ENCODE measurements at places on chromosomes 16 and 17. TPM values are rescaled to one million over a fixed set of nuclear protein-coding genes. Genes with fewer than 3 reads are reported as not detected.

SLC52A1 gene
- polyA plus RNA-seq: not detected

MYH13 gene
- not detected for polyA plus RNA-seq

- H3K27me3 ChIP-seq: peaks cover 3% of the 10 kb centered on the region
- H3K36me3 ChIP-seq: no peaks in the 10 kb centered on the region
- no peaks in the 10 kb centered on the region for H3K4me1 ChIP-seq
- H3K27ac ChIP-seq: no peak overlapping the region
Observed at GRCh38 chr17:77068915-77069314, 71.9 kb upstream of the SEC14L1 start.

- DNase-seq: no peak
- no peaks in the 10 kb centered on the region for H3K36me3 ChIP-seq
- no peaks in the 10 kb centered on the region for H3K27me3 ChIP-seq
- H3K27ac ChIP-seq: no peak overlapping the region
- no peak overlapping the region for H3K4me3 ChIP-seq
- no peaks in the 10 kb centered on the region for H3K4me1 ChIP-seq
Observed at GRCh38 chr17:15475631-15476354, 8.4 kb upstream of the CDRT4 start.

DNA sequence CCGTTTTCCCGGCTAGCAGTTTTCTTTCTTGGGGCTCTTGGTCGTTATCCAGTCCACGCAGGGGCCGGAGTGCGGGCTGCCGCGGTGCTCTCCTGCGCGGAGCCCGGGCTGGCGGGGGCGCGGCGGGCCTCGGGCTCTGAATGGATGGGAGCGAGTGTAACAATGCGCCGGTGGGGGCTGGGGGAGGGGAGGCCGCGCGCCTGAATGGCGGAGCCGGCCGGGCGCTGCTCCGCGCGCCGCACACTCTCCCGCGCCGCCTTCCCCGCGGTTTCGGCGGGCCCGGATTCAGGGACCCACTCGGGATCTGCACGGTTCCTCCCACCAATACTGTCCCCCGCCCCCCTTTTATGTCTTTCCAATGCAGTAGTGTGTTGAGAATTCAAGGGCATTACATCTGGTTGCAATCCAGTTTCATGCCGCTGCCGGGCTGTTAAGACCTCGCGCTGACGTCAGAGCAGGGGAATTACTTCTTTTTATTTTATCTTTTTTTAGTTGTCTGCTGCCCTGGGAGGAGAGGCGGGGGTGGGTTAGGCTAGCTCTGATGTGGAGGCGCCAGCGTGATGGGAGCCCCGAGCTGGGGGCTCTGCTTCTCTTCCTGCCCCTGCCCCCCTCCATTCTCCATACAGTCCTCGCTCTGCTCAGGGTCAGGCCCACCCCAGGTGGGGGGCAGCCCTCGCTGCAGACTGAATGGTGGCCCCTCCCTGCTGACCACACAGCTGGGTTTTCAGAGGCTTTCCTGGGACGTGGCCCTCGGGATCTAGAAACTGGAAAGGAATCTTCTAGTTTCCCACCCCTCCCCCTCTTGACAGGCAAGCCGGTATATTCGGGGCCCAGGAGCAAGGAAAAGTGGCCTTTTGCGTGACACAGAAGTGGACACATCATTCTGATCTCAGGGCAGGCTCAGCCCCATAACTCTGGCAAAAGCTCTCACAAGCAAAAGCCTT lies 1.8 kb downstream of the RAI1 start:
- peaks cover 37% of the 10 kb centered on the region for H3K4me1 ChIP-seq
- H3K27me3 ChIP-seq: no peaks in the 10 kb centered on the region
- peak overlapping the region; percentile 99 for H3K4me3 ChIP-seq
- DNase-seq: no peak

- peak; percentile 5 for DNase-seq
- H3K4me3 ChIP-seq: no peak overlapping the region
- no peak overlapping the region for H3K27ac ChIP-seq
- no peaks in the 10 kb centered on the region for H3K4me1 ChIP-seq
- H3K27me3 ChIP-seq: no peaks in the 10 kb centered on the region
Observed at GRCh38 chr17:879546-880442, 97.6 kb downstream of the MRM3 start.

DNA sequence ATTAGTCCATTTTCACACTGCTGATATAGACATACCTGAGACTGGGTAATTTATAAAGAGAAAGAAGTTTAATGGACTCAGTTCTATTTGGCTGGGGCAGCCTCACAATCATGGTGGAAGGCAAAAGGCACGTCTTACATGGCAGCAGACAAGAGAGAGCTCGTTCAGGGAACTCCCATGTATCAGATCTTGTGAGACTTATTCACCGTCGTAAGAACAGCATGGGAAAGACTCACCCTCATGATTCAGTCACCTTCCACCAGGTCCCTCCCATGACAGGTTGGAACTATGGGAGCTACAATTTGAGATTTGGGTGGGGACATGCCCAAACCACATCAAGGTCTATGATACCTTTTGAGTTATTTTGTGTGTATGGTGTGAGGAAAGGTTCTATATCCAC lies 66.9 kb downstream of the METRNL start:
- H3K27me3 ChIP-seq: peaks cover 2% of the 10 kb centered on the region
- H3K4me1 ChIP-seq: no peaks in the 10 kb centered on the region
- H3K36me3 ChIP-seq: no peaks in the 10 kb centered on the region
- no peak overlapping the region for H3K27ac ChIP-seq
- no peak for DNase-seq

AATK gene
- not detected for polyA plus RNA-seq

CHCT1 gene
- polyA plus RNA-seq: not detected

KIFC3 gene
- polyA plus RNA-seq: 0.56 TPM

DNA sequence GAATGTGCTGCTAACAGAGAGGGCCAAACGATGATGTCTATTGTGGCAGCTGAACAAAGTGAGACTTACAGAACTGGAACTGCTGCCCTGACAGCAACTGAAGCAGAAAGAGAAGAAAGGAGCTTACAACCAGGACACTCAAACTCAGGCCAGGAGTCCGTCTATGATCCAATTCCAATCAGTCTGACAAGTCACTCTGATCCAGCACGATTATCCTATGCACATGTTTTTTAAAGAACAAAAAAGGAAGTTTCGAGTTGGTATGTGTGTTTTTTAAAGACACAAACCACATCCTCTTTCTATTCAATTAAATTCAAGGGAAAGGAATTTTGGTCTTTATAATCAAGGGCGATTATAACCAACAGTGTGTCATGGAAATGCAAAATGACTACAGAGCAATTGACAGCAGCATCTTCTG lies 42.4 kb upstream of the MTMR4 start:
- H3K36me3 ChIP-seq: no peaks in the 10 kb centered on the region
- peaks cover 6% of the 10 kb centered on the region for H3K4me1 ChIP-seq
- H3K4me3 ChIP-seq: no peak overlapping the region
- no peak for DNase-seq

DNA sequence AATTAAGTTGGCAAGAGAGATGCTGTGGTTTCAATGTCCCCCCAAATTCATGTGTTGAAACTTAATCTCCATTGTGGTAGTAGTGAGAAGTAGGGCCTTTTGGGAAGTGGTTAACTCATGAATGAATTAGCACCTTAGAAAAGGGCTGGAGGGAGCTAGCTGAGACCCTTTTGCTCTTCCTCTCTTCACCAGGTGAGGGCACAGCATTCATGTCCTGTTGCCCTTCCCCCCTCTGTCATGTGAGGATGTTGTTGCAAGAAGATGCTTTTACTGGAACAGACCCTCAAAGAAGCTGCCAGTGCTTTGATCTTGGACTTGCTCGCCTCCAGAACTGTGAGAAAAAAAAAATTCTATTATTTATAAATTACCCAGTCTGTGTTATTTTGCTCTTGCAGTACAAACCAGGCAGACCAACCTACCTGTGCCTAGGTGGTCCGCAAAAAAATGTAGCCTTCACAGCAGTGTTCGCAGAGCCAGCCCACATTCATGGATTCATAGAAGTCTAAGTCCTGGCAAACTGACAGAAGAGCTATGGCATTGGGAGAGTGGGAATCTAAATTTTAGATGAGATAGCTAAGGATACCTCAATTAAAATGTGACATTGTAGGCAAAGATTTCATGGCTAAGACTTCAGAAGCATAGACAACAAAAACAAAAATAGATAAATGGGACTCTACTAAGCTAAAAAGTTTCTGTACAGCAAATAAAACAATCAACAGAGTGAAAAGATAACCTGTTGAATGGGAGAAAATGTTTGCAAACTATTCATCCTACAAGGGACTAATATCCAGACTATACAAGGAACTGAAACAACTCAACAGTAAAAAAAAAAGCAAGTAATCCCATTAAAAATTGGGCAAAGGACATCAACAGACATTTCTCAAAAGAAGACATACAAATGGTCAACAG lies 32.0 kb upstream of the ABCA5 start:
- H3K4me1 ChIP-seq: no peaks in the 10 kb centered on the region
- no peaks in the 10 kb centered on the region for H3K36me3 ChIP-seq
- DNase-seq: peak; percentile 4
- H3K27me3 ChIP-seq: no peaks in the 10 kb centered on the region
- no peak overlapping the region for H3K27ac ChIP-seq

ABCA6 gene
- polyA plus RNA-seq: 7.0 TPM

NLRC3 gene
- 6.1 TPM for polyA plus RNA-seq

CLEC3A gene
- polyA plus RNA-seq: not detected

CDH5 gene
- not detected for polyA plus RNA-seq

- no peaks in the 10 kb centered on the region for H3K4me1 ChIP-seq
- H3K36me3 ChIP-seq: no peaks in the 10 kb centered on the region
- DNase-seq: no peak
- H3K27ac ChIP-seq: no peak overlapping the region
Observed at GRCh38 chr17:12686486-12686885, 20.8 kb downstream of the MYOCD start.

CCL2 gene
- polyA plus RNA-seq: not detected

DNA sequence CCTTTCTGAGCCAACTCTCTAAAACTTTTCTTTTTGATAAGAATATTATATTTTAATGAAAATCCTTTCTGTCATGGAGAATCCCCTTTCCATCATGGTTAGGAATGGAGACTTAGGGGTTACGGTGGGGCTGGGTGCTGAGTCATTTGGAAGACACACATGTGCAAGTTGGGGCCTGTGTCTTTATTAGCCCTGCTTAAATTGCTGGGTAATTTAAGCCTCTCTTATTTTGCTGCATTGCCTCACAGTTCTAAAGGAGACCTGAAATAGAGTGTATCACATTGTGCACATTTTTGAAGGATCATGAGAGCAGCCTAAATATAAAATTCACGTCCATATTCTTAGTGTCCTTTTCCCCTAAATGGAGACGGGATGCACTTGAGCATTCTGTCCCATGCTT lies 61.8 kb upstream of the RBFOX1 start:
- no peaks in the 10 kb centered on the region for H3K4me1 ChIP-seq
- H3K27ac ChIP-seq: no peak overlapping the region
- no peak overlapping the region for H3K4me3 ChIP-seq
- H3K36me3 ChIP-seq: no peaks in the 10 kb centered on the region
- no peaks in the 10 kb centered on the region for H3K27me3 ChIP-seq

KRTAP1-1 gene
- not detected for polyA plus RNA-seq

DNA sequence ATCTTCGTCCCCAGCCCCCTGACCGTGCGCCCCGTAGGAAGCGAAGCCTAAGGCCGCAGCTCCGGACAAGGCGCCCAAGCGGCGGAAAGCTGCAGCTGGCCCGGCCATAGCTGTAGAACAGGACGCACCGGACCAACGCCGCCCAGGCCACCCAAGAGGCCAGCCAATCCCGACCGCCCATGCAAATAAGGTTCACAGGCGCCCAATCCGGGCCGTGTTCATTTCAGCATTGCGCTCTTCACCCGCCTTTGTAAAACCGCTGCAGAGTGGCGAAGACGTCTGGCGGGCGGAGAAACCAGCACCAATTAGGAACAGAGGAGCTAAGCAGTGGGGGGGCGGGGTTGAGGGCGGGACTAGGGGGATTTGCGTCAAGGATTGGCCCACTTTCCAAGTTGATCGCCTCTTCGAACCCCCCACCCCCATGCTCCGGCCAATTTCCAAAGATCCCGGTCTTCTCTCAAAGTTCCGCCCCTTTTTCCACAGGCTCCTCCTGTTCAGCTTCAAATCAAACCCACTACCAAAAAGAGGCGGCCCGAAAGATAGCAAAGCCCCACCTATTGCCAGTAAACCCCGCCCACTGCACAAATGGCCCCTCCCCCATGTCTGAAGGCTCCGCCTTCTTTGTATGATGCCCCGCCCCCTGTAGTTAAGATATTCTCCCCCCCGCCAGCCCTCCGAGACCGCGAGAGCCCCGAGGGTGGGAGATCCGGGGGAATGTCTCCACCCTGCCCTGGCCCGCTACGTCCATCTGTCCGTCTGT lies at the start of gene TMEM256:
Gene TMEM256, minus strand, starts transcription at position 121 of the 760 bp plus-strand sequence. Its CDS starts 13 bp downstream, at position 108.
- no peaks in the 10 kb centered on the region for H3K36me3 ChIP-seq
- peak; percentile 92 for DNase-seq
- peak within 1 kb of the TSS; percentile 80 for H3K27ac ChIP-seq
- H3K4me1 ChIP-seq: peaks cover 3% of the 10 kb centered on the region
- peak within 1 kb of the TSS; percentile 85 for H3K4me3 ChIP-seq

GRCh38 chr17:79242873-79243602 lies 168.4 kb downstream of the ENGASE start:
- H3K4me3 ChIP-seq: no peak overlapping the region
- H3K27me3 ChIP-seq: peaks cover 4% of the 10 kb centered on the region
- no peak overlapping the region for H3K27ac ChIP-seq
- H3K4me1 ChIP-seq: no peaks in the 10 kb centered on the region

LITAFD gene
- polyA plus RNA-seq: not detected

GRCh38 chr16:56246051-56246817 lies 54.9 kb downstream of the GNAO1 start:
- no peaks in the 10 kb centered on the region for H3K4me1 ChIP-seq
- no peak for DNase-seq
- H3K4me3 ChIP-seq: no peak overlapping the region
- peaks cover 3% of the 10 kb centered on the region for H3K27me3 ChIP-seq
- H3K36me3 ChIP-seq: no peaks in the 10 kb centered on the region

DNA sequence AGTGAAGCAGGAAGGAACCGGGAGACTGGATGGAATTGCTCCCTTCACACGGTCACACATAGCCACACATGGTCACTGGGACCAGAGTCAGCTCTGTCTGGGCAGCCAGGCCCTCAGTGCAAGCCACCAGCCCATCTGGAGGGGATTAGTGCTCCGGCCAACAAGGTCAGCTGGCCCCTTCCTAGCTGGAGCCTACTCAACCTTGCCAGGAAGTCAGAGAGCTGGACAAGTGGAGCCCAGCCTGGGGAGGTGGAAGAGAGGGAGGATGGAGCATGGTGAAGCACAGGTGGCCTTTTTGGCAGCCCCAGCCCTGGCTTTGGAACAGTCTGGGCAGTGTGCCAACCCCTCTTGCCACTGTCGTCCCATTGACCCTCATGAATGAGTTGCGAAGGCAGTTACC lies 3.7 kb upstream of the CACNA1G start:
- peaks cover 14% of the 10 kb centered on the region for H3K4me1 ChIP-seq
- DNase-seq: no peak
- no peak overlapping the region for H3K27ac ChIP-seq
- H3K27me3 ChIP-seq: peaks cover 11% of the 10 kb centered on the region
- H3K36me3 ChIP-seq: no peaks in the 10 kb centered on the region

GRCh38 chr17:46792071-46792470 lies 26.4 kb downstream of the WNT3 start:
- no peaks in the 10 kb centered on the region for H3K4me1 ChIP-seq
- H3K27me3 ChIP-seq: no peaks in the 10 kb centered on the region
- H3K27ac ChIP-seq: no peak overlapping the region
- H3K4me3 ChIP-seq: no peak overlapping the region
- no peak for DNase-seq
- no peaks in the 10 kb centered on the region for H3K36me3 ChIP-seq

Measured in GM12878 (cell line).